Renal cortex interstitium (tissue), 15 donors: ENCODE measurements at places on chromosomes 11 and 22.

- DNase-seq = no peak
Observed at GRCh38 chr11:46335271-46335670, 12.0 kb upstream of the DGKZ start.

GRCh38 chr22:31829505-31829904 is 75.7 kb downstream of the DEPDC5 start:
- no peak for DNase-seq

DNA sequence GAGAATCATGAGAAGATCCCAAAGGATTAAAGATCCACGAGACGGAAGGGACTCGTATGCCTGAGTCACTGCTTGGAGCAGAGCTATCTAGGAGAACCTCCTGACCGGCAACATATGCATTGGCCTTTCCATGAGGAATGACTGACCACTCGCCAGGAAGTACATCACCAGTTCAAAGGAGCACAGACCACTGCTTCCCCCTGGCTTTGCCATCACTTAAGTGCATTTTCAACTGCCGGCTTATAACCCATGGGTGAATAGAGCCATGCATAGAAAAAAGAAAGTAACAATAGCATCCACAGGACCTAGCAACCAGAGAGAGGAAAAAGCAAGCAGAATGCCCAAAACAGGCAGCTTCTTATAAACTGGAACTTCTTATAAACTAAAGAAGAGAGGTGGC is 98.3 kb upstream of the ZC3H12C start:
- no peak for DNase-seq

GRCh38 chr11:117442869-117443239 is 115.2 kb downstream of the CEP164 start:
- DNase-seq = no peak

GRCh38 chr22:39205344-39206021 is 39.3 kb downstream of the PDGFB start:
- DNase-seq = no peak

DNA sequence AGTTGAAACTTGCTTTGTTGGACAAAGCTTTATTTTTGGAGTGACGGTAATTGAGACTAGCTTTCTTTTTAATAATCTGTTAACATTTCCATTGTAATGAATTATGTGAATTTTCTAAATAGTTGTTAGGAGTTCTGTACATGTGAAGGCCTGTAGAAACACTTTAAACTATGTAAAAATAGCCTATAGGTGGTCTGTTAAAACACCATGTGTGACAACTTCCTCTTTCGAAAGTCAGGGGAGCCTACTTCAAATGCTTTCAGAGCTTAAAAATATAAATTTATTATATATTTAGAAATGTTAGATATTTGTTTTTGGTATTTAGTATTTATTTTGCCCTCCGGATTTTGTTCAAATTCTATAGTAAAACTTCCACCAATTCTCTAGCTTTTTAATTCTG is 28.7 kb downstream of the DDIAS start:
- no peak for DNase-seq

GRCh38 chr11:2746401-2747247 is 46.8 kb upstream of the KCNQ1OT1 start:
- no peak for DNase-seq

DNA sequence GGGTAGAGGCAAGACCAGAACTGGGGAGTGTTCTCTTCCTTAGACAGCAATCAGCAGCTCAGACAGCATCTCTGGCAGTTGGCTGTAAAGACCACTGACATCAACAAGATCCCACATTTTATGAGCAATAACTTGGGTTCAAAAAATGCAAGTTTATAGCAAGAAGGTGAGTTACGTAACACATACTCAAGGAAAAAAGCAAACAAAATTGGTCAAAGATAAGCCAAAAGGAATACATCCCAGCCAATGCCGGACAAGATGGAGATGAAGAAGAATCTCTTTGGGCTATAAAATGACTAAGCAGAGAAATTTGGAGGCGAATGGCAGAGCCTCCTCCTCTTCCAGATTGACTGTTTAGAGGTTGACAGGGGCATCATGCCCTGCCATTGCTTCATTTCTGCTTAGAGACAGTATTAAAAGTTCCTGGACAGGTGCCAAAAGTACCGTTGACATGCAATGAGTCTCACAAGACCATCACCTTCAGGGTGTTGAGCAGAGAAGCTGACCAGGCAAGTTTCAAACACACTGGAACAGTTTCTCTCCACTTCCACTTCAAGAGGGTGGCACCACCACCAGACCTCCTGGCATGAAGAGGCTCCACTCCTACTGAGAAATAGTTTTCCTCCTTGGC is 55.9 kb downstream of the ENDOD1 start:
- DNase-seq = no peak

DNA sequence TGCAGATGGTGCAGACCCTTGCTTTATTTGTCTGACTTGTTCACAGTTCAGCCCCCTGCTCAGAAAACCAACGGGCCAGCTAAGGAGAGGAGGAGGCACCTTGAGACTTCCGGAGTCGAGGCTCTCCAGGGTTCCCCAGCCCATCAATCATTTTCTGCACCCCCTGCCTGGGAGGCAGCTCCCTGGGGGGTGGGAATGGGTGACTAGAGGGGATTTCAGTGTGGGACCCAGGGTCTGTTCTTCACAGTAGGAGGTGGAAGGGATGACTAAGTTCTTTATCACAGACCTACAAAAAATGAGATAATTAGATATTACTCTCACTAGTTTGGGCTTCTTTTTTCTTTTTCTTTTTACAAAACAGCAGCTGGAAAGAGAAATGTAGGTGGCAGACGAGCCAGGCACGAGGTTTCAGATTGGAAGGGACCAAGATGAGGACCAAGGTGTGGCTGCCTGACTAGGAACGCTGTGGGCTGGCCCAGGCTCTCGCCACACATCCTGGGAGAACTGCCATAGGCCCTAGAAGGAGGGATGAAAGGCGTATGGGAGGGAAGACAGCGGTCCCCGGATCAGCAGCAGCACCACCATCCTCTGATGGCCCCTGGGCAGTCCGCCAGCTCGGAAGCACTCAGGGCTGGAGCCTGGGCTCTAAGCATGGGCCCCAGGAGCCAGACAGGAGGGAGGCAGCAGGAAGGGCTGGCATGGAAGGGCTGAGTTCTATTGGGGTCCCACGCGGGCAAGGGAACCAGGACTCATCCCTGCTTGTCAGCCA is 14.2 kb downstream of the TXN2 start:
- DNase-seq = no peak

- DNase-seq = no peak
Observed at GRCh38 chr22:28024422-28024888, 105.4 kb upstream of the PITPNB start.

DNA sequence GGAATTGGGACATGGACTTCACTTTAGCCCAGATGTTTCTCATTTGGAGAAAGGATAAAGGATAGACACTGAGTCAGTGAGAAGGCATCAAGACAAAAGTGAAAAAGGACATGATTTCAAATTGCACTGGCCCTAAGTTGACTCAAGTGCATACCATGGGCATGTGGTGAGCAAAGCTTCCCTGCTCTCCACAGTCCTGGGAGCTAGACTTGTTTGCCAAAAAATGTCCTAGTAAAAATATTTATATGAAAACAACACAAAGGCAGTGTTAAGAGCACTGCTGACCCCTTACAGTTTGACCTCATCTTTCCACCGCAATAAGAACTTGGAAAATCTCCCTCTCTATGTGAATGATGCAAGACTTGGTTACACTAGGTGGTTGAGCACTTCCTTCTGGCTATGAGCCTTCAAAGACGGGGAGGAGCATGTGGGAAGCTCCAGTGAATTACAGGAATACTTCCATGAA is 46.5 kb upstream of the FIBIN start:
- no peak for DNase-seq

- no peak for DNase-seq
Observed at GRCh38 chr22:47116426-47117341, 354.2 kb downstream of the TBC1D22A start.

GRCh38 chr22:17369439-17370025 is at the start of gene CECR2:
CECR2 (plus strand) TSS chr22:17369460; CDS start chr22:17369784, 324 bp downstream.
- no peak for DNase-seq

- no peak for DNase-seq
Observed at GRCh38 chr22:30243661-30244060, 2.9 kb downstream of the LIF start.

- DNase-seq = no peak
Observed at GRCh38 chr11:43693731-43694130, 13.2 kb downstream of the HSD17B12 start.

GRCh38 chr11:128745311-128746136 is 51.7 kb downstream of the FLI1 start:
- DNase-seq = no peak

GRCh38 chr22:31987218-31987617 is 42.9 kb downstream of the YWHAH start:
- DNase-seq = no peak

GRCh38 chr11:64316672-64317324 is 561 bp downstream of the TRMT112 start:
- DNase-seq = no peak

DNA sequence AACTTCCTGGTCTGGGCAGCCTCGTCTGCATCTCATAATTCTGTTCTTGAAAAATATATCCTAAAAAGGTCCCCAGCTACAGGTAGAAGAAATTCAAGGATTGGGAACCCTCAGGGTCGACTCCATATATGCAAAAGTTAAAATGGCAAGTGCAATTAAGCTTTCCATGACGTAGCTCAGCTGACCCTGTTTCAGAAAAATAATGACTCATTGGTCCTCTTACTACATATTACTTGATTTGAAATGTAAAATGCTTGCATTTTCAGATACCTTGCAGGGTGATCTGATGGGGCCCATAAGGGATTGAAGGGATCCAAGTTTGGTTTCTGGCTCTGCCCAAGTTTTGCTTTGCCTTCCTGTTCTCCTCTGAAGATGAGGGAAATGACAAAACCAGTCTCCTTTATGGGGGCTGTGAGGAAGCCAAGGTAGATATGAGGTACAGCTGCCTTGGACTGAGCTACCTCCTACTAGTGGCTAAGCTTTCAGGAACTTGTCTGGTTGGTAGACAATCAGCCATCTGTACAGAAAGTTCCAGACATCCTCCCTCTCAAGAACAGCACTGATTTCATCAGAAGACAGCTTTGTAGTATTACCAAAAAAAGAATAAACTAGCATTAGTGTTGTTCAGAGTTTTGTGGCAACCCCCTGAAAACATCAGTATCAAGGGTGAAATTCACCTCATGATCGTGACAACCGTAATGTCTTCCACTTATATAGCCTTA is 177.3 kb downstream of the DBX1 start:
- DNase-seq = no peak

DNA sequence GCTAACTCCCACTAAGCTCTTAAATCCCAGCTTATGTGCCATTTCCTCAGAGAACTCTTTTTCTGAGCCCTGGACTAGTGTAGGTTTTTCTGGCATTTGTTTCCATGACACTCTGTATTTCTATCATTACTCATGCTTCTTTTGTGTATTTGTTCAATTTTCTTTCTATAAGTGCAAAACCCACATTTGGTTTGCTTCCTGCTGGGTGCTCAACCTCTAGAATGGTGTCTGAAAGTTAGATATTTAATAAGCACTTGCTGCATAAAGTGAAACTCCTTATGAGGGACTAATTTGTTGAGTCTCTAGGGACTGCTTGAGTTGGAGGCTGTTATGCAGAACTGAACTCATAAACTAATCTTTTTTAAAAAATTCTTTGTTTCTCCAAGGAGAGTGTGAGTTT is 68.6 kb downstream of the SYT9 start:
- no peak for DNase-seq

DNA sequence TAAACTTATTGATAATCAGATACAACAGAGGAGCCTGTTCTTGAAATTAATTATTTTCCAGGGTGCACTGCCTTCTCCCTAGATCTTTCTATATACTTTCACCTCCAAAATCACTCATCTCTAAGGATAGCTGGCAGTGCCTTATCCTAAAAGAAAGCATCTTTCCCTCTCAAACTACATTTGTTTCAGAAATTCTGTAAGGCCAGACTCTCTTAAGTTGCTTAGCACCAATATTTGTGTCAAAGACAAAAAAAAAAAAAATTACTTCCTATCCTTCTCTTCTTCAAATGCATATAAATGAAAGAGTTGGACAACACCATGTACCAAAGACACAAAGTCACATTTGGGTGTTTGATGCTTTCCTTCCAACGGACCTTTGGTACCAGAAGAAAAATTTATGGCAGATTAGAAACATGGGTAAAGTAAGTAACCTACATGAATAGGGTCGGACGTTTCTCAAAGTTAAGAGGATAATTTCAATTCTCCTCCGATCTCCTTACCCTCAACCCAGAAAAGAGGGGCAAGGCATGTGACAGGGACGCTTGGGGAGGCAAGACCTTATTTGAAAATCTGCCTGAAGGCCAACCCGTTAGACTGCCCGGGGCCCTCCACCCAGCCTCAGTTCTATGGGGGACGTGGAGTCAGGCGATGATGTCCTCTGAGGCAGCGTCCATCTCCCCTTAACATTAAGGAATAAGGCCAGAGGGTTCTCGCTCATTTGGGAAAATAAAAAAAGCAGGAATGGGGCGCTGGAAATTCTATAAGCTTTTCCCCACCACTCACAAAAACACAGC is 66.3 kb downstream of the ETS1 start:
- no peak for DNase-seq

DNA sequence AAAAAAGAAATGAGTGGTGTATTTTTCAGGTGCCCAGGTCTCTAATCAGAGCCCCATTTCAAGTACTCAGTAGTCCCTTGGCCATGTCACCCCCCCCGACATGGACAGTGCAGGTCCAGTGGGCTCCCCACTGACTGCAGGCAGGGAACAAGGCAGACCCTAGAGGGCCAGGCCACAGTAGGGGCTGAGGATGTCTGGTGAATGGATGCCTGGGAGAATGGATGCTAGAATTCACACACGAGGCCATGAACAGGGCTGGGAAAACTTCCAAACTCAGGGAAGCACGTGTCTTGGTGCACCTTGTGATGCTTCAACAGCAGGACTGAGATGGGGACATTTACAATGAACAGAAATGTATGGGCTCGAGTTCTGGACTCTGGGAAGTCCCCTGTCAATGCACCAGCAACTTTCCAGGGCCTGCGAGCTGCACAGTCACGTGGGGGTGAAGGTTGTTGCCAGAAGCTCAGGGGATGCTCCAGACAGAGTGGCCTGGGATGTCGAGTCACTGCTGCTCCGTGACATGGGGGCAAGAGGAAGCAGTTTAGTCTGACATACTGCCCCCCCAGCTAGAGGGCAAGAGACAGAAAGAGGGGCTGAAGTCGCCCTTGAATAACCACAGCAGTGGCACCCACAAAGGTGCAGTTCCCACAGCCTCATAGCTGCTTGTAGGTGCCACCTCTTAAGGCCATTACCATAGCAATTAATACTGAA is 3.1 kb downstream of the APOBEC3G start:
- DNase-seq = no peak

- no peak for DNase-seq
Observed at GRCh38 chr22:44964722-44965078, 45.1 kb downstream of the PHF21B start.

GRCh38 chr11:28757725-28758515 is 649.7 kb downstream of the METTL15 start:
- no peak for DNase-seq

- DNase-seq = no peak
Observed at GRCh38 chr22:19352766-19353165, 61.2 kb upstream of the CLTCL1 start.
